ENCODE measurements at places on chromosomes 1 and 21. TPM values are rescaled to one million over a fixed set of nuclear protein-coding genes. Genes with fewer than 3 reads are reported as not detected.

DNA sequence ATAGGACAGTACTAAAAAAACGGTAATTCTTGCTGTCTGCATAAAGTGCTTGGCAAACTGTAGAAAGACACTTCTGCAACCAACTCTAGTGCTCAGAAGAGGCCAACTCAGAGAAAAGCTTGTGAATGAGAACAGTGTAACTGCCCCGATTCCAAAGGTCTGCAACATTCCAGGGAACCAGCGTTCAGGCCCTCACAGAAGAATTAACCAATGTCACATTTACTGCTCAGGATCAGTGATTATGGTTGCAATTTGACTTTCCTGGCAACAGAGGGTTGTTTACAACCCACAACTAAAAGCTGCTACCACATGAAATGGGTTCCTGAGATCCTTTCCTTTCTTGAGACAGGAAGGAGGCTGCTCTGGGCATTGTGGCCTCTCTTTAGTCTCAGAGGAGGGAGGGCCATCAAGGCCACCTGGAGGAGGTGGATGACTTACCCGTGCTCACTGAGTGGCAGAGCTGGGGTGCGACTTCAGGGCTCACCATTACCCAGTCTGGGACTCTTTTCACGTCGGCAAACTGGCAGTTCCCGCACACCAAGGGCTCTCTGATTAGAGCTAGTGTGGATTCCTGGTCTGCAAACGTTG is 15.3 kb downstream of the SRSF4 start:
- DNase-seq = no peak

DNA sequence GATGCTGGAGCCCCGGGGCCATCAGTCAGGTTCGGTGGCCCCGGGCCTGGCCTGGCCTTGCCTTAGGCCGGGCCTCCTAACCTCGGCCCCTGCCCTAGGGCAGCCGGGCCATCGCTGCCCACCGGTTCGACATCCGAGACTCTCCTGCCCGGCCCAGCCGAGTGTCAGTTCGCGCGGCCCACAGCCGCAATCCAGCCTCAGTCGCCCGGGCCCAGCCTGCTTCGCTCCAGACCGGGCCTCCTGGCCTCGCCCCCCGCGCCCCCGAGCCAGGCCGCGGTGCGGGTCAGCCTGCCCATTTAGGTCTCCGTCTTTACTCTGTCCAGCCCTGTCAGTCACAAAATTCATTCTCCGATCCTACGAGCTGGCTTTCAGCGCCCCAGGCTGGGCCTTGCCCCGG is 777 bp downstream of the LRRC41 start:
- peak; percentile 52 for DNase-seq

Gene IL12RB2
- total RNA-seq = 2.9 TPM

DNA sequence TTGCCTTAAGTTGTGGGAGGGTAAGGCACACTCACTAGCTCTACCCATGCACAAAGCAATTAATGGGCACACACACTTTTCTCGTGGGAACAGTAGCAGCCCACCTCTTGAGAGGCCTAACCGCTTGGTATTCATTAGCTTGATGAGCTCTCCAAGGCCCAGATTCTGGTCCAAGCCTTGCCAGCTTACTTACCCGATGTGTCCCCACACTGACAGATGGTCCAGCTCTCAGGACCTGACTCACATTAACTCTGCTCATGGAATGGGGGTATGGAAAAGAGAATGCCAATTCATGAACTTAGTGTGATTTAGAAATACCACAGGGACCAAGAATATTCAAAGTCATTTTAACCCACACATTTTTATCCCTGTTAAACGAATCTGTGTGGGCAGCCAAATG is 106.8 kb upstream of the CACHD1 start:
- DNase-seq = no peak

DNA sequence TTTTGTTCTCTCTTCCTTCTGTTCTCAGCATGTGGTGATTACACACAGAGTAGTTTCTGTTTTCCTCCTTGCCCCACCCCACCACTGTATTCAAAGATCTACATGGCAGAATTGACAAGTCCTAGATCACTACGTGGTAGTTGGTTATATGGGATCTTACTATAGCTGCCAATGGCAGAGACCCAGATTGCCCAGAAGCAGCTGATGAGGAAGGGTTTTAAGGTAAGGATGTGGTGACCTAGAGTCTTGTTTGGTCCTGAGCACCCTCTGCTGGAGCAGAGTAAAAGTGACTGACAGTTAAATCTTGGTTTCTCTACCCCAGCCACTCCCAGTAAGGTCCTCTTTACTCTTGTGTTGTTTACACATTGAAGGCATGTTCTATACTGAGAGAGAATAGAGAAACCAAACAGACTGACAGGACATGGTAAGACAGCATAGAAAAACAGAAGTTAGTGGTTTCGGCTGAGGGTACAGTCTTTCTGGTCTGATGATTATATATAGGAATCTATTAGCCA is 22.8 kb upstream of the STRIP1 start:
- DNase-seq = no peak

DNA sequence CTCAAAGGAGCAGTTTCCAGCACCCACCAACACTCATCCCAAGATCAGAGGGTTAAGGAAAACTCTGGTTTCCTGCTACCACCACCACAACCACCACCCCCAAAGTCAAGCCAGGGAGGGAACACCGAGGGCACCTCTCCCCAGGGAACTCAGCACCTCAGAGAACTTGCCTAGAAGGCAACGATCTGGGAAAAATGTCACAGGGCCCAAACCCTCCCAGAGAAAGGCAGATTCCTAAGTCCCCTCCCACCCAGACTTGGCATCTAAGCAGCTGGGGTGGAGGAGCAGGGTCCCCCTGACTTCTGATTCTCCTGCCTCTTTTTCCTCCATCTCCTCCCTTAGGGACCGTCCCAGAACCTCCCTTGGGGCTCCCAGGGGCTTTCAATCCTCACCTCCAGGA is 10.6 kb downstream of the KANK4 start:
- DNase-seq = no peak

- DNase-seq = no peak
These were observed 207.7 kb downstream of the LYPLAL1 start for GRCh38 chr1:219381396-219381795.

GRCh38 chr1:29202053-29202452 is 20.4 kb upstream of the SRSF4 start:
- DNase-seq = no peak

DNA sequence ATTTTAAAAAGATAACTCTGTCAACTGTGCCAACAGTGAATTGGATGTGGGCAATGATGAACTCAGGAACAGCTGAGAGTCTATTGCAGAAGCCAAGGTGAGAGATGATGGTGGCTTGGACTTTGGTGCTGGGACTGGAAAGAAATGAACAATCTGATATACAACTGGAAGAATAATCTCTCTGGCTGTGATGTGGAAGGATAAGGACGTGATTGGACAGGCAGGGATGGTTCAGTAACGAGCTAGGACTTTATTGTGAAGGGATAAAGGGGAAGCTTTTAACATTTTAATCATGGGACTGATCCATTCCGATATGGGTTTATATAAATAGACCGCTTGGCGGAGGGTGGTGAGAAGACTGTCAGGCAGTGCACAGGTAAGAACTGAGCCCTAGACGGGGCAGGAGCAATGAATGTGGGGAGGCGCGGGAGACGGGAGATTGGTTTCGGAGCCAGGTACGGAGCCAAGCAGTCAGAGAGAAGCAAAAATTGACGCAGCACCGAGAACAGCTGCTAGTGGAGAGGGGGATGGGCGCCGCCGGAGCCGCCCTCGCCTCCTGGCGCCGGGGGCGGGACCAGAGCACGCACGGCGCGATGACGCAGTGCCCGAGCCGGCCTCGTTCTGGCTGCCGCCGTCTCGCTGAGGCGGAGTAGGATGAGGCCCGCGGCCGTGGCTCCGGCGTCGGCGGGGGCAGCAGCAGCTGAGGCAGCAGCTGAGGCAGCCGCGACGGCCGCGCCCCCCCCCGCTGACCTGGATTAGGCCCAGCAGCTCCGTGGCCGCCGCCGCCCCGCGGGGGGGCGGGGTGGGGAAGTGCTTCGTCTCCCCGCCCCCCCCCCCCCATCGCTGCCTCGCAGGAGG is at the start of gene RNF11:
Gene RNF11, plus strand, starts transcription at position 601 of the 858 bp plus-strand sequence. CDS start 484 bp downstream, outside the sequence.
- peak; percentile 95 for DNase-seq

Gene PLA2G4A
- total RNA-seq = 7.8 TPM

DNA sequence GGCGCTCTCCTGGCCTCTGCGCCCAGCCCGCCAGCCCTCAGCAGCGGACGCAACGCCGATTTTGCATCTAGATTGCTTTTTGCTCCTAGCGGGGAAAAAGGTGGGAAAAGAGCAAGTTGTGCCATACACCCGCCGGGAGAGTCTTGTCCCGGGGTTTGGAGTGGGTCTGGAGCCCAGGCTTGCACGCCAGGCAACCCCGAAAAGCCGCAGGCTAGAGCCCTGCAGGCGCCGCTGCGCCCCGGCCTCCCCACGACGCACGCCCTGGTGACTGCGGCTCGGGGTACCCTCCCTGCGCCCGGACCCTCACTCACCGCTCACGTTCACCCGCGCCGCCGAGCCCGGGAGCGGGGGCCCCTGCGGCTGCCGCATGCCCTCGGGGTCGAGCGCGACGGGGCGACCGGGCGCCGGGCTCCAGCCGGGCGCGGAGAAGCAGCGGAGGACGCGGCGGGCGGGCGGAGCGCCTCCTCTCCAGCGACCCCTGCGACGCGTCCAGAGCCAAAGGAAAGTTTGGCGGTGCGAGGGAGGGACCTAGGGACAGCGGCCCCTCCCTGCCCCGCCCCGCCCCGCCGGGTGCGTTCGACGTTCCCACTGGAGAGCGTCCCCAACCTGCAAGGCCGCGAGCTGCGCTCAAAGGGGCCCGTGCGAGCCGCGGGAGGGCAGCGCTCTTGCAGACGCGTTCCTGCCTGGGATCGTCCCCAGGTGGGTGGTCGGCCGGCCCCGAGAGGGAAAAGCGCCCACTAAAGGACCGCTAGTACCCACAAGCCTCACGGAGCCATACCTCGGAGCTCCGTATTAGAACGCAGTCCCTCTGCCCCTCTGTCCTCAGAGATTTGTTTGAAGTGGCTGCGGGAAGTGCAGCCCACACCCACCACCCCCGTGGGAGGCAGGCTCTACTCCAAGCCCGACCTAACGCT is at the start of gene LPAR3:
Gene LPAR3, minus strand, starts transcription at position 502 of the 914 bp plus-strand sequence. CDS start 27,086 bp downstream, outside the sequence.
- peak; percentile 53 for DNase-seq

- DNase-seq = no peak
These were observed 38.7 kb upstream of the COL24A1 start for GRCh38 chr1:86195281-86195680.

GRCh38 chr1:25030674-25031589 is 100.9 kb upstream of the RUNX3 start:
- DNase-seq = no peak

Gene LRRC71
- total RNA-seq = not detected

DNA sequence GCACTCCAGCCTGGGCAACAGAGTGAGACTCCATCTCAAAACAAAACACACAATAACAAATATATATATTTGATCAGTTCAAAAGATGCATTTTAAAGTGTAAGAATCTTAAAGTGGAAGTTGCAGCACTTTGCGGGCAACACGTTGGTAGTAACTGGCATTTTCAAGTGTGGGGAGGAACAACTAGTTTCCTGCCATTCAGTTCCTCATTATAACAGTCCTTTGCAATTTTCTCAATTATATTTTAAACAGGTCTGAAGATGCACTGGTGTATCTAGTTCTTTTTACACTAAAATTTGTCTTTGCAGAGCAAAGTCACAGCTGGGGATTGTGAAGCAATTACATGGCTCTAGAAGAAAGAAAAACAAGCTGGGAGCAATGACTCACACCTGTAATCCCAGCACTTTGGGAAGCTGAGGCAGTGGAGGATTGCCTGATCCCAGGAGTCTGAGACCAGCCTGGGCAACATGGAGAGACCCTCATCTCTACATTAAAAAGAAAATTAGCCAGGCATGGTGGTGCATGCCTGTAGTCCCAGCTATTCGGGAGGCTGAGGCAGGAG is 25.3 kb downstream of the RRAGC start:
- no peak for DNase-seq

DNA sequence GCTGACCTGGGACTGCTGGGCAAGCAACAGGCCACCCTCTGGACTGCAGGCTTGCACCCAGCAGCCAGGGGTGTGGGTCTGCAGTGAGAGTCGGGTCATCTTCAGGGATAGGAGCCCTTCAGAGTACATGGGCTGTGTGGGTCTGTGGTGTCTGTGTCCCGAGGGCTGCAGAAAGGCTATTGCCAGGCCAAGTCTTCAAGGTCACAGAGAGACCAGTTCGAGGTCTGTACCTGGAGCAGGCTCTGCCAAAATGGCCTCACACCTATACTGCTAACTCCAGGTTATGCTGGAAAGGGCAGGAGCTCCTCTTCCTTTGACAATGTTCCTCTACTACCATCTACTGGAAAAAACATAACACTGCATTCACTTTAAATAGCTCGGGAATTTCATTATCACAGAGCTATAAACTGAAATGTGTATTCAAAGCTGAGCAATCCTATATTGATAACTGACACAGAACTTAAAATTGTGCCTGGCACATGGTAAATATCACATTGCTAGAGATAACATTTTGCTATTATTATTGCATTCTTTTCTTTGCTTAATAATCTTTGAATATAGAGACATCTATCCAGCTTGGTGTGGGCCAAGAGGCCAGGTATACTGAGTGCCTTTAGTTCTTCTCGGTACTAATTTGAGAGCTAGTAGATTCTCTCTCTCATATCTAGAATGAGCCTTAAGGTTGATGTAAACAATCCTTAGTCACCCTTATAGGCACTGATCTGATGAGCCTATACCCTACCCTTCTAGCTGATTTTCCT is 6.9 kb upstream of the DNAH14 start:
- no peak for DNase-seq

DNA sequence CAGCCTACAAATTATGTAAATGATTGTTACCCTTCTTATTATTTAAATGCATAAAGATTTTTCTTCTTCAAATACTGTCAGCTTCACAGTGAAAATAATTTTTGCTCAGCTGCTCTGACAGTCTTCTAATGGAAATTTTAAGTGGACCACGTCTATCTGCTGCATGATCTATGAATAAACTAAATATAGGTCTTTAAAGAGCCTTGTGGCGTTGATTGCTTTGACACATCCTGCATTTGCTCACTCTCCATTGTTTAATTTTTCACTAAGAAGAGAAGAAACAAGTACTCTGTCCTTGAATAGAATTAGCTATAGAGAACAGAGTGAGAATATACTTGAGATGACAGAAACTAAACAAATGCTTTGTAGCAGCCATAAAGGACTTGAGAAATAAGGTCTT is 826.1 kb downstream of the MRPL39 start:
- no peak for DNase-seq

Gene SPATC1L
- 10.0 TPM for total RNA-seq

GRCh38 chr21:45386336-45386727 is 18.6 kb upstream of the COL18A1 start:
- peak; percentile 14 for DNase-seq

DNA sequence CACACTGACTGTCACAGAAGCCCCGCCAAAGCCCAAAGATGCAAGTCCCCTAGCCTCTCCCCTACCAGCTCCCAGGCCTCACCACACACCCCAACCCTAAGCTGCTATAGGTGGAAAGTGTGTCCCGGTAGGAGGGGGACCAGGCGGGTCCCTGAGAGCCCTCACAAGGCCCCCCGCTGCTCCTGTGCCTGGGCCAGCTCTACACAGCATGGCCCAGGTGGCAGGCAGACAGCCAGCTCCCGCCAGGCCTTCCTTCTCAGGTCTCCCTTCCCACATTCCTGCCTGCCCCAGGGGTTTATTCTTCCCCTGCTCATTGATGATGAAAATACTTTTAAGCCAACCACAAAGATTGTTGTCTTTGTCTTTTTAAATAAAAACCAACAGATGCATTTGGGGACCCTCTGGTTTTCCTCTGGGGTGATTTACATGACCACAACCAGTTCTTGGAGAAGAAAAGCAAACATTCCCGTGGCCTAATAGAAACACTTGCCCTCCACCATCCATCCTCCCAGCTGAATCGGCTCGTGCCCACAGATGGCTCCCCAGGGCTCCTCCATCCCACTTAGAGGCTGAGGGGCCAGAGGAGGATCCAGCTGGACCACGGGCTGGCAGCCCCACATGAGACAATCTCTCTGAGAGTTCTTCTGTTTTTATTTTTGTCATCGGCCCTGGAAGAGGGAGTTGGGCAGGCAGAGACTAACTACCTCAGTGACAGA is 93.1 kb downstream of the DMRTB1 start:
- peak; percentile 4 for DNase-seq
